ENCODE measurements at places on chromosomes 2 and 18.
A peak's percentile ranks its signal among the peaks of the same experiment; 100 is the strongest.

- no peak for DNase-seq
These were observed 60.0 kb downstream of the HS1BP3 start for GRCh38 chr2:20590704-20591515.

DNA sequence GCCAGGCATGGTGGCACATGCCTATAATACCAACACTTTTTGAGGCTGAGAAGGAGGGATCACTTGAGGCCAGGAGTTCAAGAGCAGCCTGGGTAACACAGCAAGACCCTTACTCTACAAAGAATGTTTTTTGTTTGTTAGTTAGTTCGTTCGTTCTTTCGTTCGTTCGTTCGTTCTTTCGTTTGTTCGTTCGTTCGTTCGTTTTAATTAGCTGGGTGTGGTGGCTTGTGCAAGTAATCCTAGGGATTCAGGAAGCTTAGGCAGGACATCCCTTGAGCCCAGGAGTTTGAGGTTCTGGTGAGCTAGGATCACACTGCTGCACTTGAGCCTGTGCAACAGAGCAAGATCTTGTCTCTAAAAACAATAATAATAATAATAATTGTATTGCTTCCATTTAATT, 98.7 kb downstream of the MARCO start:
- DNase-seq, result no peak

GRCh38 chr2:238203094-238203972, at the start of gene ILKAP:
TSS of gene ILKAP (minus strand) at chr2:238203695. CDS start at chr2:238203553, 142 bp downstream.
- DNase-seq, result peak; percentile 87

GRCh38 chr2:86706220-86706619, 13.9 kb upstream of the RMND5A start:
- no peak for DNase-seq

DNA sequence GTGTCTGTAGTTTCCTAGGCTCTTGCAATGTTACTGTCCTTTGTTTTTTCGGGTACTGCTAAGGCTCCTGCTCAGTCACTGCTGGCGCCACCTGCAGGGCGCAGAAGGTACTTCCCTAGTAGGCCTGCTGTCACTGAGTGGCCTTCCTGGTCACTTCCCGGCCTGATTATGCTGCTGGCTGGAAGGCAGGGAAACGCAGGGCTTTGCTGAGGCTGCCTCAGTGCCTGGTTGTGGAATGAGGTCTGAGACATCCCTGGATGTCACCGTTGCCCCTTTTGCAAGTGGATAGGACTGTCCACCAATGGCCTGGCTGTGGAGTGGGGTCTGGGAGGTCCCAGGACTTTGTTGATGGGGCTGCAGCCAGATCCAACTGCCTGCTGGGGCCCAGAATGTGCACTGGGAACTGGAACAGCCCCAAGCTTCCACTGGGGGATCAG, 13.1 kb downstream of the DAW1 start:
- peak; percentile 75 for DNase-seq

- DNase-seq, result no peak
These were observed 132.0 kb upstream of the HDAC4 start for GRCh38 chr2:239532859-239533258.

DNA sequence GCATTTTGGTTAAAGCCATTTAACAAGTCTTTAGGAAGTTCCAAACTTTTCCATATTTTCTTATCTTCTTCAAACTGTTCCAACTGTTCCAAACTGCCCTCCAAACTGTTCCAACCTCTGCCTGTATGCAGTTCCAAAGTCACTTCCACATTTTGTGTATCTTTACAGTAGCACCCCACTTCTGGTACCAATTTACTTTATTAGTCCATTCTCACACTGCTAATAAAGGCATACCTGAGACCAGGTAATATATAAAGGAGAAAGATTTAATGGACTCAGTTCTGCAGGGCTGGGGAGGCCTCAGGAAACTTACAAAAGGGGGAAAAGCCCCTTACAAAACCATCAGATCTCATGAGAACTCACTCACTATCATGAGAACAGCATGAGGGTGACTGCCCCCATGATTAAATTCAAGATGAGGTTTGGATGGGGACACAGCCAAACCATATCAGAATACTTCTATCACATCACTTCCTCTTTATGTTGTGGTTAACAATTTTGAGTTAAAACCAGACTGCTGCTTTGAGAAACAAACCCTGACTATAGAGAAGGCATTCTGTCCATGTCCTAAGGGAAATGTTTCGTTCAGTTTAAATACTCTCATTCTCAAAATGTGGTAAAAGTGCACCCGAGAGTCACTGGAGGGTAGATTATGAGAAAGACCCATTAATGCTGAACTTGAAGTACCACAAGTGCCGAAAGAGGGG, 11.0 kb downstream of the IL18R1 start:
- DNase-seq, result no peak

DNA sequence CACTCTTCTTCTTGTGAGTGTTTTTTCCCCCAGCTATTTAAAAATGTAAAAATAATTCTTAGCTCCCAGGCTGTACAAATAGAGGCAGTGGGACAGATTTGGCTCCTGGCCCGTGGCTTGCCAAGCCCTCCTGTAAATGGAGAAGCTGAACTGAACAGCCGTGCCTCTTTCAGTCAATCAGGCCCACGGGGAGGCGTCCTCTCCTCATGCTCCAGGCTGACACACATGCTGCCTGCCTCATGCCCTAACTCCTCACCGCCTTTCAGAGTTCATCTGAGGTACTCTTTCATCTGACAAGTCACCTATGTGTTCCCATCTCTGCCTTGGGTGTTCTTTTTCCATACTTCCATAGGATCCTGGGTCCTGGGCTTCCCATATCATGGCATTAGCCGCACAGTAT, 58.9 kb downstream of the BMP10 start:
- no peak for DNase-seq

- no peak for DNase-seq
These were observed 16.1 kb upstream of the OTOS start for GRCh38 chr2:240156435-240157146.

DNA sequence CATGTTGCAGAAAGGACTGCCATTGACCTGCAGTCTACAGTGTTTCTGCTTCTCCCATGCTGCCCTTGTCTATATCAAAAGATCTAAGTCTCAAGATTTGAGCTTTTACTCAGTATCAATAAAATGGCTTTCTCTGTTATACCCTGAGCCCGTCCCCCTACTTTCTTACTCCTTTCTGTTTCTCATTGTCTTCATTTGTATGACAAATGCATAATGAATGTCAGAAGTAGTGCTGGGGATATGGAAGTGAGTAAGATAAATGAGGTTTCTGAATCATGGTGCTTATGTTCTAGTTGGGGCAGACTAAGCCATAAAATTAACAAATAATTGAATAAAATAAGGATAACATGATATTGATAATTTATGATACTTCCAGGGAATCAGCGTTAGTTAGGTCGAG, 128.6 kb downstream of the PARD3B start:
- no peak for DNase-seq

DNA sequence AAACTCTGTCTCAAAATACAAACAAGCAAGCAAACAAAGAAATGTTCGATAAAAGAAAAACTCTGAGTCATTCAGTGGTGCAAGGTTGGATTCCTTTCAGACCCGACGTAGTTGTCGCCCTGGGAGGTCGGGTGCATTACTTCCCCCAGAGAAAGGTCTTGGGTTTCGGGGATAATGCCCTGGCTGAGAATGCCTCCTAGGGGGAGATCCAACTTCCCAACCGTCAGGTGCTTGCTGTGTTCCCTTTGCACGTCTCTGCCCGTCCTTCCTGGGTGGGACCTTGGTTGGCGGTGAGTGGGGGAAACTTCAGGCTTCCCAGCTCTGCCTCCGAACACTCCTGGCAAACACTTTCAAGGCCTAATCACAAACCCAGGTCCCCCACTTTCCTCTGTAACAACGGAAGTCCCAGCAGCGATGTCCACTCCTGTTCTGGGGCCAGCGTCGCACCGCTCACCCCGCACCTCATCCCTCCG, 609 bp downstream of the TPGS2 start:
- DNase-seq, result no peak

DNA sequence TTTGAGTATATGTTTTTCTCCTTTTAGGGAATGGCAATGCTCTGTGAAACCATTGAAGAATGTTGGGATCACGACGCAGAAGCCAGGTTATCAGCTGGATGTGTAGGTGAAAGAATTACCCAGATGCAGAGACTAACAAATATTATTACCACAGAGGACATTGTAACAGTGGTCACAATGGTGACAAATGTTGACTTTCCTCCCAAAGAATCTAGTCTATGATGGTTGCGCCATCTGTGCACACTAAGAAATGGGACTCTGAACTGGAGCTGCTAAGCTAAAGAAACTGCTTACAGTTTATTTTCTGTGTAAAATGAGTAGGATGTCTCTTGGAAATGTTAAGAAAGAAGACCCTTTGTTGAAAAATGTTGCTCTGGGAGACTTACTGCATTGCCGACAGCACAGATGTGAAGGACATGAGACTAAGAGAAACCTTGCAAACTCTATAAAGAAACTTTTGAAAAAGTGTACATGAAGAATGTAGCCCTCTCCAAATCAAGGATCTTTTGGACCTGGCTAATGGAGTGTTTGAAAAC, 82.3 kb downstream of the ACVR2A start:
- DNase-seq, result no peak

DNA sequence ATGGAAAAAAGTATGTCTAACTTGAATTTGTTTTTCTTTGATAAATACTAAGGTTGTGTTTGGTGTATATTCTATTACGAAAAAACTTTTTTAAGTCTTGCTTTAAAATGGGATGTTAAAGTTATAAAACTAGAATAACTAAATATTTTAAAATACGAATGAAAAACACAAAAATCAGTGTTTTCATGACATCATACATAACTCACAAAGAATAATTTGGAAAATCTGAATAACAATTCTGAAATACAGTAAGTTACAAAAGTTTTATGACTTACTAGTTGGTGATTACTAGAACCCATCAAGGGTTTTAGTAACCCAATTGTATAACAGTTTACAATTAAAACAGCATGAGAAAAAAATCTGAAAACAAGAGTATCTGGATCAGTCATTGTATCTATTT, 61.2 kb downstream of the PIGN start:
- DNase-seq, result no peak

GRCh38 chr18:5444847-5445246, 99.0 kb downstream of the EPB41L3 start:
- DNase-seq, result no peak
